ENCODE measurements at places on chromosomes 6 and 20.

GRCh38 chr6:52493669-52494068 is 73.5 kb downstream of the EFHC1 start:
- no peak for DNase-seq

DNA sequence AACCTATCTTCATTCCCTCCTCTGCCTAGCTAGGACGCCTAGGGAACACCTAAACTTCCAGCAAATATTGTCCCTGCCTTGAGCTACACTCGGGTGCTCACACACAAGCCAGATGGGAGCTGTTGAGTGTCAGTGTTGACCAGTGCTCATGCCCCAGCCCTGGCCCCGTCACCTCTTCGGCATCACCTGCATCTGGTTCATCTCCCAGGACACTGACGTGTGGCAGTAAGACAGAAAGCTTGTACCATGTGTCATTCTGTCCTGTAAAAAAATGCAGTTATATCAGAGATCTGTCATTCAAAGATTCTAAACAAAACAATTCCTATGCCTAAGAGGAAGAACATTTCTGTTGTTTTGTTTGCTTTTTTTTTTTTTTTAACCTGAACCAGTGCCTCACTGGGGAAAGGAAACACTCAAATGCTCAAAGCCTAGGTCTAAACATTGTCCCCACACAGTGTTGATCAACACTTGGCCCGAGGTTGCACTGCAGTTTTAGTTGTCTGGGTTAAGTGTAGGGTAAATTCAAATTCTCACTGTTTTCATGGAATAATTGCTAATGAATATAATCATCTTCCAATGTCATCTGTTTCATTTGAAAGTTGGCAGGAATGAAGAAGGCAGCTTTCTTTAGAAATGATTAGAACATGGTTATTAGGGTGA is 102.7 kb upstream of the SASH1 start:
- DNase-seq, result no peak

- no peak for DNase-seq
These were observed 40.8 kb downstream of the MYH7B start for GRCh38 chr20:34996243-34997028.

DNA sequence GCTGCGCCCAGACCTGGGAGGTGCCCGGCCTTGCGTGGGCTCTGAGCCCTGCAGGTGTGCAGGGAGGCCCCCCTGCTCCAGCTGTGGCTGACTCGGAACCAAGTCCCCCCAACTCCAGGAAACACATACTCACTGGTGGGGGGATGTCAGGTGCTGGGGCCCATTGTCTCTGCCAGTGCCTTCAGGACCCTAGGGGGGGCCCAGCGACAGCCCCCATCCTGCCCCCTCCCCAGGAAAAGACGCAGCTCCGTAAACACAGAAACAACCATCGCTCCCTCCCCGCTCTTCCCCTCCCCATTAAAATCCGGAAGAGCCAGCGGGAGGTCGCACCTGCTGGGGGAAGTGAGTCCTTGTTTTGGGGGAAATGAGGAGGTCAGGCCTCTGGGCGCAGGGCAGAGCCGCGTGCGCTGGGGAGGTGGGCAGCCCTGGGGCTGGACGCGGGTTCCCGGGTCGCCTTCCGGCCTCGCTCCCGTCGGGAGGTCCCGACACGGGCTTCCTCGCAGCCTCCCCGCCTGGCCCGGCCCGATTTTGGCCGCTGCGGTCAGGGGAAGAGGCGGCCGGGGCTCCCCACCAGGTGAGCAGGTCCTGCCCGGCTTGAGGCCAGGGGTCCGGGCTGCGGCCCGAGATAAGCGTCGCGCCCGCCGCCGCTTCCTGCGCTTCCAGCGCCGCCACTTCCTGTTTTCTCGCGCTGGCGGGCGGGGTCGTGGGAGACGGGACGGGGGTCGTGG is 6.2 kb downstream of the C20orf204 start:
- DNase-seq, result no peak

DNA sequence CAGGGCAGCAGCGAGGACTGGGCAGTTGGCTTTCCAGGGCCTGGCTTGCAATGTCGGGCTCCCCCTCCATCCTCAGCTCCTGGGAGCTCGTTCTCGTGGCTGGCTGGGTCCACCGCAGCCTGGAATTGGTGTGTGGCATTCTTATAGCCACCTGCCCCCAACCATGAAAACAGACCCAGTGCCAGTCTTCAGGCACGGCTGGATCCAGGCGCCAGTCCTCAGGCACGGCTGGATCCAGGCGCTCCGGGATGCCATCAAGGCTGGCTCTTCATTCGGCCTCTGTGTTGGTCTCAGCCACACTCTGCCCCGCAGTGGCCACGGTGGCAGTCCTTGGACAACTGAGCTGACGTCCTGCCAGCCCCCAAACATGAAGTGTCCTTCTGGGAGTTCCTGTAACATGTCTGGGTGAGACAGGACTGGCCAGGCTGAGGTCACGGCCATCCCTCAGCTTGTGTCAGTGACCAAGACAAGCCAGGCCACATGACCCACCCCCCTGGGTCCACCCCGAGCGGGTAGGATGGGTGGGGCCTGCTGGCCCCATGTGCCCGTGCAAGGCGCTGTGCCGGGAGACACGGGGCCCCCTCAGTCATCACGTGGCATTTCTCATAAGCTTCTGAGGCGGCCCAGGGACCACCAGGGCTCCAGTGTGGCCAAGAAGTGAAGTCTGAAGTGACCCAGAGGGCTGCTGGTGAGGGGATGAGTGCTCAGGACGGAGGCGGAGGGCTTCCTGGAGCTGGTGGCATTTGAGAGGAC is 99.0 kb downstream of the TAF4 start:
- DNase-seq, result no peak

DNA sequence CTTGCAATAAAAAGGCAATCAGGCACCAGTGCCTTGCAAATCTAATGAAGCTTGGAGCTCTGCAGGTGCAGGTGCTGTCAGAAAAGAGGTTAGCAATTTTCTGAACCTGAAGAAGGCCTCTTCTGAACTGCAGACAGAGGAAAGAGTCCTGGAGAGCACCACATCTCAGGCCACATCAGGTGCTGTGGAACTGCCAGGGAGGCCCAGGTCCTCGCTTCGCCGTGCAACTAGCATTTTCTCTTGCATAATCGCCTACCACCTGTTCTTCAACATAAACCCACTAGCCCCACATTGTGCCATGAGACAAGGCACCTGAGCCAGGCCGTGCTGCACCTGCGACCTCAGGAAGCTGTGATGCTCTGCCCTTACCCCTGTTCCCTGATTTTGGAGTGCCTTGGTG is 187.6 kb downstream of the DTNBP1 start:
- no peak for DNase-seq

GRCh38 chr6:14283600-14284235 is 166.1 kb downstream of the CD83 start:
- no peak for DNase-seq

- no peak for DNase-seq
These were observed 4.1 kb downstream of the SH3BGRL2 start for GRCh38 chr6:79635232-79635543.

DNA sequence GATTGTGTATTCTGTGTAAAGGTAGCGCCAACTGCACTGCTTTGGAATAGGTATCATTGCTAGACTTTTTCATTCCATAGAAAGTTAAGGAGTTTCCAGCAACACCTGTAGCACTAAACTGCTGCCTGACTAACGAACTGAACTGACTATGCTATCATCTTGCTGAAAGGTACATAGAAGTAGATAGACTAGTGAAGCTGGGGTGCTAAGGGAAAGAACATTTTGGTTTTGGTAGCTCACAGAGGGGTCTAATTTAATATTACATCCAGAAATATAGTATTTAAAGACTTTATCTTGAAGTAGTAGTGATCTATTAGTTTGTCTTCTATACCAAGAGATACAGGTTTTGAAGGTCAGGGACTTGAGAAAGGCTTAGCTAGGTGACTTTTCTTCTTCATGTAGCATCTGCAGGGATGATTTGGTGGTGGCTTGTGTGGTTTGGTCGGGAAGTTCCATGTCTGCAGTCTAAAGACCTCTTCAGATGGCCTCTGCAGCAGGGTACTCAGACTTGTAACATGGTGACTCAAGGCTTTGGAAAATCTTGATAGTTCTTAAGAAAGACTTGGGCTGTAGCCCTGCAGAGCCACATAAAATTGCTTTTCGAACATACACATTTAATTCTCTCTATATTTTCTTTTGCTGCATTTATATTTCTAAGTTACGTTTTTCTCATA is 10.2 kb downstream of the SENP6 start:
- DNase-seq, result peak; percentile 61

- DNase-seq, result no peak
These were observed 22.7 kb upstream of the CTAGE9 start for GRCh38 chr6:131733376-131734016.

DNA sequence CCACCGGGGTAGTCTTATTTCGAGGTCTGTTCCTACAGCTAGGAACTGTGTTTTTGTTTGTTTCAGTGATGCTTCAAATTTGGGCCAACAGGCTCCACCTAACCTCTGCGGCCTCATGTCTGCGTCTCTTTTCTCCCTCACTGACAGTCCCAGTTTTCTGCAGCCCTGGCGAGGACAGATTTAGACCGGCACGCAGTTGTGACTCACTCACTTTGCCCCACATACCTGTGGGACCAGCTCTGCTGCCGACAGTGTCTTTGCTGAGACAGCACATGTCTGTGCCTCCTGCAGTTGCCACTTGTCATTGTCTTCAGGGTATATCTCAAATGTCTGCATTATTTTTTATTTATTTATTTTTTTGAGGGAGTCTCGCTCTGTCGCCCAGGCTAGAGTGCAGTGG is 29.2 kb downstream of the OSBPL2 start:
- DNase-seq, result no peak

- peak; percentile 64 for DNase-seq
These were observed at the start of gene DLK2 for GRCh38 chr6:43455531-43456428. DLK2 (minus strand) TSS chr6:43455548; CDS start chr6:43454825, 723 bp downstream.

- DNase-seq, result no peak
These were observed 829 bp upstream of the NOTCH4 start for GRCh38 chr6:32224696-32225095.

DNA sequence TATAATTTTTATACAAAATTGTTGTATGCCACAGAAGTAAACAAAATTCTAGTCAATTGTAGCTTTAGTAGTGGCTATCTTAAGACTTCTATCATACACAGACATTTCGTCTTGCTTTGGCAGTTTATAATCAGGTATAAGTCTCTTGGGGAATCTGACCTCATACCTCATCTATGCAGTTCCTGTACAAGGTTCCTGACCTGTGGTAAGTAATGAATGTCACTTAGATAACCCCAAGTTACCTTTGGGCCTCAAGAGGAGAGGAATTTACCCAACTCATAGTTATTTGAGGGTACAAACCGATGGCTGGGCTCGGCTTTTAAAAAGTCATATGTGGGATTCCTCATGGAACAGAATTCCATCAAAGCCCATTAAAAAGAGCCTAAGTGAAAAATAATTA is 58.8 kb upstream of the UNC93A start:
- no peak for DNase-seq

DNA sequence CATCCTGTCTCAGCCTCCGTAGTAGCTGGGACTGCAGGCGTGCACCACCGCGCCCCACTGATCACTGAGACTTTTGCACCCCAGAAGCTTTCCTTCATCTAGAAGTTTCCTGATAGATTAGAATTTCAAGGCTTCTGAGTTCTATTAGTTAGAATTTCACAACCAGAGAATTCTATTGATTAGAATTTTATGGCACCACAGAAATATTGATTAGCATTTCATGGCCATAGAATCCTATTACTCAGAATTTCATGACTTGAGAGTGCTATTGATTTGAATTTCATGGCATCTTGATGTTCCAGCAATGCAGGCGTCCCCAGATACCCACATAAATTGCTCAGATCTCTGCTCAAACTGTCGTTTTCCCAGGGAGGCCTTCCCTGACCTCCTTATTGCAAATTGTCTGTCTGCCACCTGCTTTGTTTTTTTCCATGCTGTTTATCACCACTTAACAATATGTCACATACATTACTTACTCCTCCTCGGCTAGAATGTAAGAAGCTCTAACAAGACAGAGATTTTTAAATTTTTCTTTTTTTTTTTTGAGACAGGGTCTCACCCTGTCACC is 16.9 kb upstream of the CBFA2T2 start:
- no peak for DNase-seq

DNA sequence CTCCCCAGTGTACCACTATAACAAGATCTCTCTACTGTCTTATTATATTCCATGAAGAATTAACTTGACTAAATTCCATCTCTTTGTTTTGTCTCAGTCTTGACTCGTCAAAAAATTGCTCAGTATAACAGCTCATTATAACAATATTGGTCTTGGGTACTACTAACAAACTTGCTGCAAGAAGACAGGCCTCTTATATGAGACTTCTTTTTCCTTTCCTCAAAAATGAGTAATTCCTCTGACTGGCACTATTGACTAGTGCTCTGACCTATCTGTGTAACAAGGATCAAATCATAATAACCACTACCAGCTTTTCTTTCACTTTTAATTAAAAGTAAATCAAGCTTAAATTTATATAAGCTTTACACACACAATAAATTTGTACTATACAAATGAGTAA is 91.3 kb upstream of the THEMIS start:
- no peak for DNase-seq

- no peak for DNase-seq
These were observed 26.1 kb upstream of the TINAG start for GRCh38 chr6:54282186-54282585.

- DNase-seq, result no peak
These were observed 283.0 kb downstream of the HTR1B start for GRCh38 chr6:77180326-77180725.

DNA sequence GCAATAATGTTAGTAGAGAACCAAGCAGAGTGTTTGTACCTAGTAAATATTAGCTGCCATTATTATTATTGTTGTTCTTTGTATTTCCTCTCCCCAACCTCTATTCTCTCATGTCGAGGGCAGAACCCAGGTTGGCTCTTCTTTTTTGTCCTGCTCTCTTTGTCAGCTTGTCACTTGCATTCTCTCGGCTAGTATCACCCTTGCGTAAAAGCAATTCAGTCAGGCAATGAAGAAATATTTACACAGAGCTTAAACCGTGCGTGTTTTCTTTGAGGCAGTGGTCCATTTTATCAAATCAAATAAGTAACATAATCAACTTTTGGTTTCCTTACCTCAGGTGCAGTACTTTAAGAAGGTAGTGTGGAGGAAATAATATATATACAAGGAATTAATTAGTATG is 83.9 kb downstream of the TULP4 start:
- DNase-seq, result no peak

DNA sequence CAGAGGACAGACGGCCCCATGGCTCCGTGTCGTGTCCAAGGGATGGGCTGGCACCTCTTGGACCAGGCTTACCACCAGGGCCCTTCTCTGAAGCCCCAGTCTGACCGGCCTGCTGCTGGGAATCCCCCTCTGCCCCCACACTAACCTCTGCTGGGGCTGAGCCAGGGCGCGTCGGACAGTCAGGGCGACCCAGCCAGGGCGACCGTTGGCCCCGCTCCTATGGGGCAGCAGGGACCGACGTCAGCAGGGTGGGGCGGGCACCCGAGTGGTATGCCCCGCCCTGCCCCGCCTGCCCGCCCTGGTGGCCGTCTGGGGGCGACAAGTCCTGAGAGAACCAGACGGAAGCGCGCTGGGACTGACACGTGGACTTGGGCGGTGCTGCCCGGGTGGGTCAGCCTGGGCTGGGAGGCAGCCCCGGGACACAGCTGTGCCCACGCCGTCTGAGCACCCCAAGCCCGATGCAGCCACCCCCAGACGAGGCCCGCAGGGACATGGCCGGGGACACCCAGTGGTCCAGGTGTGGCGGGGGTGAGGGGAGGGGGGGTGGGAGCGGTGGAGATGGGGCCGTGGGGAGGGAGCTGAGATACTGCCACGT is at the start of gene SLC17A9:
SLC17A9 (plus strand) TSS at position 337 of the 595 bp plus-strand sequence; CDS start at position 459, 122 bp downstream.
- DNase-seq, result peak; percentile 57

GRCh38 chr6:33114406-33114805 is 38.6 kb downstream of the HLA-DPB1 start:
- no peak for DNase-seq

- no peak for DNase-seq
These were observed 126.5 kb upstream of the CDYL start for GRCh38 chr6:4649728-4650127.

- DNase-seq, result no peak
These were observed 2.3 kb upstream of the ALDH5A1 start for GRCh38 chr6:24492475-24492874.
